ENCODE measurements at places on chromosomes 12 and 14.

DNA sequence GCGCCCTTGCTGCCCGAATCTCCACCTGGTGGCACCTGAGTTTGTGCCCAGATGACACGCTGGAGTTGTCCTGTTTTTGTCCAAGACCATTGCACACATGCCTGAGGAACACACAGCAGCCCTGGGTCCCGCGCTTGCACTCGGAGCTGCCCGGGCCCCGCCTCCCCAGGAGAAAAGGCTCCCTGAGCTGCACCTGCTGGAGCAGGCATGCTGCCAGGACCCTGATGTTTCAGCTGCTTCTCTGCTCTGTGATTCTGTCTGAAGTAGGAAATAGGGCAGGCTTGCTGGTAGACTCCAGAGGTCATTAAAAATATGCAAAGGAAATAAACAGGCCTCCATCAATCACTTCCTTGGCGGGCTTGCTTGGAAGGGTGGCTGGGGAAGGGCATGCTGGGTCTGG lies 271.6 kb downstream of the CACNA1C start:
- H3K4me3 ChIP-seq = no peak overlapping the region
- no peaks in the 10 kb centered on the region for H3K27me3 ChIP-seq
- H3K36me3 ChIP-seq = no peaks in the 10 kb centered on the region
- DNase-seq = no peak

DNA sequence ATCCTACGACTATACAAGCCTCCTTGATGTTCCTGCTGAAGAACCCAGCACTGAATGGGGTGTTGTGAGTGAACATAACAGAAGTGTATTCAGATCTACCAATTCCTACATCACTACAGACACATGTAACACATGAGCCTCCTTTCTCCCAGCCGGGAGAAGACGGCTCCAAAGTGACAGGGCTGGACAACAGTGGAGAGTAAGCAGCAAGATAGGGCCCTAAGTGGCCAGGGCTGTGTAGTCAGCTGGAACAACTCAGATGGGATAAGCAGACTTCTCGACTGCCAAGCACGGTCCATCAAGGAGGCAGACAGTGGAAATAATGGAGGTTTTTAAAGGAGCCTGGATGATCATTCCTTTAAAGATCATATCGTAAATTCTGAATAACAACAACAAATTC lies 73.5 kb downstream of the TTC7B start:
- H3K36me3 ChIP-seq = no peaks in the 10 kb centered on the region
- H3K27ac ChIP-seq = peak overlapping the region; percentile 19
- no peak overlapping the region for H3K4me3 ChIP-seq
- H3K27me3 ChIP-seq = no peaks in the 10 kb centered on the region
- peaks cover 13% of the 10 kb centered on the region for H3K4me1 ChIP-seq

- H3K36me3 ChIP-seq = no peaks in the 10 kb centered on the region
- no peak for DNase-seq
- H3K27me3 ChIP-seq = no peaks in the 10 kb centered on the region
These were observed 19.9 kb upstream of the AMIGO2 start for GRCh38 chr12:47099610-47100009.

- DNase-seq = no peak
- no peak overlapping the region for H3K4me3 ChIP-seq
- H3K27me3 ChIP-seq = no peaks in the 10 kb centered on the region
- H3K27ac ChIP-seq = peak overlapping the region; percentile 99
- H3K36me3 ChIP-seq = peaks cover 11% of the 10 kb centered on the region
- peaks cover 52% of the 10 kb centered on the region for H3K4me1 ChIP-seq
These were observed 4.2 kb upstream of the TNS2 start for GRCh38 chr12:53045696-53046045.

DNA sequence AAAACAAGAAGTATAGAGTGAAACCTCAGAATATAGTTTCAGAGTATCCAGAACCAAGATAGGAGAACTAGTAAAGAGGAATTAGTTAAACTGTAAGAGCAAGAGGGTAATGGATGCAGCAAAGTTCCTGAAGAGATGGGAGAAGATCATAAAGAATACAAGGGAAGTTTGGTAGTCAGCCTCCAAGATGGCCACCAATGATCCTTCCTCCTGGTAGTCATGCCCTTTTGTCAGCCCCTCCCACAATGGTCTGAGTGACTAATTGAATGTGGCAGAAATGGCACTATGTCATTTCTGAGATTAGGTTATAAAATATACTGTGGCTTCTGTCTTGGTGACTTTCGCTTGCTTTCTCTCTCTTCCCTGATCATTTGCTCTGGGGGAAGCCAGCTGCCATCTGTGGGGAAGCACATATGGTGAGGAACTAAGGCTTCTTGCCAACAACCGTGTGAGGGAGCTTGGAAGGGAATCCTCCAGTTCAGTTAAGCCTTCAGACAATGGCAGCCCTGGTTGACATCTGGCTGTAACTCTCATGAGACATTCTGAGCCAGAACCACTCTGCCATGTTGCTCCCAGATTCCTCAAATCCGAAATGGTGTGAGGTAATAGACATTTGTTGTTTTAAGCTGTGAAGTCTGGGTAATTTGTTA lies 55.3 kb upstream of the AMN1 start:
- H3K27me3 ChIP-seq = no peaks in the 10 kb centered on the region
- H3K4me1 ChIP-seq = no peaks in the 10 kb centered on the region
- DNase-seq = no peak
- no peak overlapping the region for H3K4me3 ChIP-seq
- H3K27ac ChIP-seq = no peak overlapping the region
- no peaks in the 10 kb centered on the region for H3K36me3 ChIP-seq

DNA sequence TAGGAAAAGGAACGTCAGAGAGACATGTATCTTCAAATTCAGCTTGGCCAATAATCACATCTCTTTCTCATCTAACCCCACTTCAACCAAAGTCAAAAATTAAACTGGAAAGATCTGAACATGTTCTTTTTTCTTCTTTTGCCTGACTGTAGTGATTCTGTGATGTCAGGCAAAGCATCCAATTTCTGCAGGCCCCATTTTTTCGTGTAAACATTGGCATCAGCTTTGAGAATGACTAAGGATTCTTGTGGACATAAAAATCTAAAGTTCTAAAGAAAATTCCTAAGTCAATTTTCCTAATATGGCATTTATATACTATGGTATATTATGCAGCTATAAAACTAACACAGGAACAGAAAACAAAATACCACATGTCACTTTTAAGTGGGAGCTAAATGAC lies 89.1 kb downstream of the STXBP6 start:
- H3K27ac ChIP-seq = peak overlapping the region; percentile 55
- H3K27me3 ChIP-seq = no peaks in the 10 kb centered on the region

DNA sequence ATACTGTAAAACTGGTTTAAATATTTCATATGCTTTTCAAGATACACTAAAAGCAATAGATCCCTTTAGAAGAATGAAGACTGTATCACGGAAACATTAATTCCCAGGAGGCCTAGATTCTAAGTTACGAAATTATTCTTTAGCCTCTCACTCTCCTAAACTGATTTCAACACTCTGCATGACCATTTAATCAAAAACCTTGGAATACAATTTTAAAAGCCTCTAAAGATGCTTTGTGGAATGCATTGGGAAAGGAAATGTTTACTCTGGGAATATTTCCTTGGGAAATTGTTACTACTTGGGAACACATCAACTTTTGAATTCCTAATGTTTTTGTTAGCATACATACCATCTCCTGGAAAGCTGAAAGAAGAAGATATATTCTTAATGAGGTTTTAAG lies 255.7 kb upstream of the FAR2 start:
- H3K4me3 ChIP-seq = no peak overlapping the region
- H3K27me3 ChIP-seq = no peaks in the 10 kb centered on the region
- no peaks in the 10 kb centered on the region for H3K4me1 ChIP-seq
- no peak for DNase-seq

GRCh38 chr12:71955970-71956369 lies 17.3 kb downstream of the TPH2 start:
- H3K4me3 ChIP-seq = no peak overlapping the region
- H3K4me1 ChIP-seq = no peaks in the 10 kb centered on the region
- no peaks in the 10 kb centered on the region for H3K36me3 ChIP-seq
- no peak overlapping the region for H3K27ac ChIP-seq

Measured in heart right ventricle (tissue), 16 donors.